ENCODE measurements at places on chromosomes 4 and X.
A peak's percentile ranks its signal among the peaks of the same experiment; 100 is the strongest.

- no peak for DNase-seq
Observed at GRCh38 chr4:183458005-183458404, 13.6 kb downstream of the CDKN2AIP start.

- peak; percentile 98 for DNase-seq
Observed at GRCh38 chr4:184355111-184355604, 119.2 kb downstream of the IRF2 start.

GRCh38 chrX:2608638-2609430 is 82.3 kb upstream of the CD99 start:
- DNase-seq, result peak; percentile 93

DNA sequence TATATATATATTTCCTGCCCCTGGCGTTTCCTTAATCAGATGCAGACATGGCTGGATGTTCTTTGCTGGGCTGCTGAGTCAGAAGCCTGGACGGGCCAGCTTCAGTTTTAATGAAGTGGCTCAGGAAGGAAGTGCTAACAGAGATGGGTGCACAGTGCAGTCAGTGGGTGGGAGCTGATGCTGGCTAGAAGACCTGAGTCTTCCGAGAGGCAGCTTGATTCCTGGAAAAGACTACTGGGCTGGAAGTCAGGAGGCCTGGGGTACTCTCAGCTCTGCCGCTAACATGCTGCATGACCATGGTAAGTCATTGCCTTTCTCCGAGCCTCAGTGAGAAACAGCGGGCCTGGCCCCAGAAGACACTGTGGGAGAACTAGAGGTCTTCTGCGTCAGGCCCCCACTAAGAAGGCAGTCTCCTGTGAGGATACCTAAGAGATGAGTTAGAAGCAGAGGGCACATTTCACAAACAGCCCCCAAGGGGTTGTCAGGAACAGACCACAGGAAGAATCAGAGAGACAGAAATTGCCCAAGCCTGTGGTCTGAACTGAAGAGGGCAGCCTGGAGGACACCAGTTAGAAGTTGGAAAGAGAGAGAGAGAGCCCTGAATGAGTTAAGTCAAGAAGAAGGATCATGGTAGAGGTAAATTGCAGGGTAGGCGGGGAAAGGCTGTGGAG is 8.3 kb upstream of the CD40LG start:
- no peak for DNase-seq

- DNase-seq, result no peak
Observed at GRCh38 chrX:123673813-123674212, 59.0 kb downstream of the THOC2 start.

GRCh38 chrX:68550193-68550592 is 51.3 kb downstream of the YIPF6 start:
- no peak for DNase-seq

- no peak for DNase-seq
Observed at GRCh38 chr4:186805020-186805820, 81.6 kb upstream of the FAT1 start.

DNA sequence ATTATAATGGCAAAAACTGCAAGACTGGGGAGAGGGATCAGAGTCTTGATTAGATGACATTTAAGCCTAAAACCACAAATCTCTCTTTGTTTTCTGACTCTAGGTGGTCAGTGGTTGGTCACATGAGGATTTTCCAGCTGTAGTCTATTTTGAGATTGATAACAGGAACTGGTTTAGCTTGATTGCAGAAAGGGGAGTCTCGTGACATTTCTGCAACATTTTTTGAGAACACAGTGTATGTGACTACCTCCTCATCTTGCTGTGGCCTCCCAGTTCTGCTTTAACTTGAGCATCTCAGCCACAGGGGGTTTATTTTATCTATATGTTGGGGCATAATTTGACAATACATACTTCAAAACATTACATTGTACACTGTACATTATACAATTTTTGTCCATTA is 726.4 kb upstream of the MAGEB2 start:
- DNase-seq, result peak; percentile 3

DNA sequence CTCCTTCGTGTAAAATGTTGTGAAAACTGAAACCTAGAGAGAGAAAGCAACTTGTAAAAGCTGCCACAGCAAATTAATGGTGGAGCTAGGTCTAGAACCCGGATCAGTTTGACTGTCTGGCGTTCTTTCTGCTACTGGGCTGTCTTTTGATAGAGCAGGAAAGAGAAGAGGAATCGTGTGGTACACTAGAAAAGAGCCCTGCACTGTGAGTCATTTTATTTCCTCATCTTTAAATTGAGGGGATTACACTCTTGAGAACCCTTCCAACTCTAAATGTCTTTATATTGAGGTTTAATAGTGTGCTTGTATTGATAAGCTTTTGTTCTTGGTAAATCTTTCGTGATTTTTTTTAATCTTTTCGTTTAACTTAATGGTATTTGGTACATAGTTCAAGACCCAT is 4.3 kb downstream of the WDR44 start:
- DNase-seq, result peak; percentile 52

- no peak for DNase-seq
Observed at GRCh38 chrX:150879855-150880807, 18.3 kb downstream of the CD99L2 start.

GRCh38 chr4:5399790-5400421 is 308.5 kb downstream of the EVC2 start:
- DNase-seq, result peak; percentile 53

DNA sequence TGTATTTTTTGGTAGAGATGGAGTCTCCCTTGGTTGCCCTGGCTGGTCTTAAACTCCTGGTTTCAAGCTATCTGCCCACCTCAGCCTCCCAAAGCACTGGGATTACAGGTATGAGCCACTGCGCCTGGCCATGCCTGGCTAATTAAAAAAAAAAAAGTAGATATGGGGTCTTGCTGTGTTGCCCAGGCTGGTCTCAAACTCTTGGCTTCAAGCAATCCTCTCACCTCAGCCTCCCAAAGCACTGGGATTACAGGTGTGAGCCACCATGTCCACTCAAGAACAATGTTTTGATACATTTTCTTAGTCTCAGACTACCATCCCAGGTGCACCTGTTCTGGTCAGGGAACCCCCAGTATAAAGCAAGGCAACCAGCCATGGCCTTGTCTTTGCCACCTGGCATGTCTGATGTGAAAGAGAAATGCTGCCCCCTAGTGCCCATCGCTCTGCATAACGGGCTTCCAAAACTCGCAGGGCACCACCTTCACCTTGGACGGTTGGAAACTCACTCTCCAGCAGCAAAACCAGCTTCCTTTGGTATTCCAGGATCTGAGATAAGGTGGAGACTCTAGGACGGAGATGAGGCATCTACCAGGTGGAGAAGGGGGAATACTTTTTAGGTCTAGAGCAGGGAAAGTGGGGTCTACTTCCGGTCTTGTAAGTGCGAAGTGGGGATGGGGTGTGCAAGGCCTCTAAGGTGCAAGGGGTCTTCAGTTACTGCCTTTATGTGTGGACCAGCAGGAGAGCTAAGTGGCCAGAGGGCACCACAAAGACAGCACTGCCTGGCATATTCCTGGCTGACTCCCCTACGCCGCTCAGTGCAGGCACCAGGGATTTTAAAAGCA is 47.7 kb upstream of the AFAP1 start:
- peak; percentile 66 for DNase-seq

DNA sequence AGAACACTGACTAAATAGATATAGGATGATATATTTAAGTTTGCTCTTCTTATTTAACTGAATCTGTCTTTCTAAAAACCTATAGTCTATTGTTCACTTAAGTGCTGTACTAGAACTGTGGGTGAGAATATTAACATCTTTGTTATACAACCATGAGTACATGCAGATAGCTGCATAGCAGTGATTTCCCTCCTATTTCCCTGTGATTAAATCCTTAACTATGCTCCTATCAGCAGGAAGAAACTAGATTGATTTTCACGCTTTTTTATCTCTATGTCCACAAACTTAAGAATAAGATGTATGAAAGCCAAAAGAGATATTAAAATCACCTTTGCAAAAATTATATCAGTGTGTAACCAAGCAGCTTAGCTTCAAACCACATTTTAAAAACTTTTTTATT is 11.3 kb upstream of the UGT2A3 start:
- no peak for DNase-seq

DNA sequence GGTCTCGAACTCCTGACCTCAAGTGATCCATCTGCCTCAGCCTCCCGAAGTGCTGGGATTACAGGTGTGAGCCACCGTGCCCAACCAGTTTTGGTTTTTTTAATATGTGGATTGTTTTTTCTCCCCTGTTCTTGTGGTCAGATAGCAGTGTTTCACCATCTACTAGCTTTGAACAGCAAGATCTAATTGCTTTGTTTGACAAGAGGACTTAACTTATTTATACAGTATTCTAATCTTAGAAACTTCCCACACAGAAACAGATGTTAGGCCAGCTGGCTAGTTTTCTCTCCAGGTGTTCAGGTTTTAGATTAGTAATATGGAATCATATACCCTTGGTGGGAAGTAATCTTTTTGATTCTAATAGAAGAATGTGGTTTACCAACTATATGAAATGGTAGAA is 12.9 kb downstream of the ING2 start:
- no peak for DNase-seq

- DNase-seq, result no peak
Observed at GRCh38 chr4:33453436-33453835, 2733.3 kb downstream of the PCDH7 start.

- DNase-seq, result no peak
Observed at GRCh38 chrX:12843668-12844279, 23.1 kb upstream of the TLR7 start.

- DNase-seq, result peak; percentile 50
Observed at GRCh38 chrX:81377329-81377728, 175.4 kb downstream of the SH3BGRL start.

- DNase-seq, result no peak
Observed at GRCh38 chr4:183561905-183562304, 57.0 kb downstream of the ING2 start.
